ENCODE measurements at places on chromosomes 11 and 22. TPM values are rescaled to one million over a fixed set of nuclear protein-coding genes. Genes with fewer than 3 reads are reported as not detected.

GRCh38 chr22:47417699-47418098 is 655.2 kb downstream of the TBC1D22A start:
- DNase-seq = no peak

GRCh38 chr11:14642453-14642852 is 1.2 kb upstream of the PDE3B start:
- DNase-seq = no peak

The HTR3A gene
- 0.15 TPM for total RNA-seq

The MAPK1 gene
- 72.3 TPM for total RNA-seq

The KCNQ1 gene
- 2.2 TPM for total RNA-seq

Measured in lower leg skin (tissue), 4 donors.